ENCODE measurements at places on chromosomes 3 and 15.

- DNase-seq, result no peak
These were observed 67.9 kb upstream of the TNIK start for GRCh38 chr3:171528102-171528501.

DNA sequence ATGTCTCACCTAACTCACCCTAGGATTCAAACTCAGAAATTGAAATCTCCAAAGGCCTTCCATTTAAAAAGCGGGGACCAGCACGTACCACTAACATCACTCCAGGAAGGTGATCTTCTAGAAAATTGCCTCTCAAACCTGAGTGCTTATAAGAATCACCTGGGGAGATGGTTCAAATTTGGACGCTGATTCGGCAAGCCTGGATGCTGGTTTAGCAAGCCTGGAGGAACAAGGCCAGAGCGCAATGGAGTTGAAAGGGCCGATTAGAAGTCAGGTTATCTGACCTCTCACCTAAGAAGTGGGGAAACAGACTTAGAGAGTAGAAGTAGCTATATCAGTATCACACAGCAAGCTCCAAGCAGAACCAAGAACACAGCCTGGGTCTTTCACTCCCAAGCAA is 68.2 kb downstream of the SSUH2 start:
- DNase-seq, result no peak

DNA sequence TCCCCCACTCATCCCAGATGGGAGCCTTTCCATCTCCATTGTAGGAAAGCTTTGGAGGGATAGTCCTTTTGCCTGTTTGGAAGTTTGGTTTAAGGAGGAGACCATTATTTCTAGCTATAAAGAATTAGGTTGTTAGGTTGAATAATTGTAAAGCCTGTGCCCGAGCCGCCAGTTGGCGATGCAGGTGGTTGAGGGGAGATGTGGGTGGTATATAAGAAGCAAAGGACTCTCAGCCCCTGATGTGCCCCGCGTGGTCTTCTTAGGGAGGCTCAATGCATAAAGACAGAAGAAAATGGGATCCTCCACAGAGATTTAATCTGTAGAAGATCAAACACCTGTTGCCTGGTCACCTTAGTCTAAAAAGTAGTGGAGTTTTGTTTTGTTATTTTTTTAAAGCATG is 55.7 kb downstream of the CHDH start:
- DNase-seq, result no peak

DNA sequence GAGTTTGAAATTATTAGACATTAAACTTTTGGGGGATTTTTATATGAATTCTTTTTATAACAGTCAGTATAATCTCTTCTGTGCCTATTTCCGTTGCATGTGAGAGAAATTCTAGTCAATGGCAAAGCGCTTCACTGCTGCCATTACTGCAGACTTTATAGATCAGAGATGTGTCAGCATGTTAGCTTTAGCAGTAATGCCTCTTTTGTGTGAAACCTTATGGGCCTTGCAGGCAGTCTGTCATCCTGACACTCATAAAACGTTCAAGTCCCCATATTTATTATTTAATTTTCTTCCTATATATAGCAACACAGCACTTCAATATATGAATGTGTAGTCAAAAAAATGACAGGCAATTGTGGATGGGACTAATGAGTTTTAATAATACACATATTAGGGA is 191.0 kb downstream of the NLGN1 start:
- DNase-seq, result no peak

DNA sequence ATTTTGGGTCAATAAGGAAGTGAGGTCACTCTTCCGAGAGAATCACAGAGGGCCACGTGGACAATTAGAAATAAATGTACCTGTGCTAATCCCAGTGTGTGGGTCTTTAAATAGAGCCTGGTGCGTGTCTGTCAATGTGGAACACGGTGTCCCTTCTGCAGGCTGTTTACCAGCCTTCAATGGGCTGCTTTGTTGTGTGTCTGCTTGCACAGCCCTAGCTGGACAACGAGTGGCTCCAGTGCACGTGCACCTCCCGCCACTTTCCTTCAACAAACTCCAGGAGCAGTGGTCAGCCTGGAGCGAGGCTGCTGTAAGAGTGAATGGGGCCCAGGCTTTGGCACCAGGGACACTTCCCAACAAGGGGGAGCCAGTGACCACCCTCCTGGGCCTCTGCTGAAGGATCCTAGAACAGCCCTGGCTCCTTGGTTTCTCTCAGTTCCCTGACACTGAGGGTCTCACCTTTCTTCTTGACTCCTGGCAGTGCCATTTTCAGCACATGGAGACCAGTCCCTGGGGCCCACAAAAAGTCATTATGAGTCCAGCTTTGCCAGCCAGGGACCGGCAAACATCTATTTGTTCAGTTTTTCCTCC is 76.1 kb downstream of the ISG20 start:
- DNase-seq, result no peak

DNA sequence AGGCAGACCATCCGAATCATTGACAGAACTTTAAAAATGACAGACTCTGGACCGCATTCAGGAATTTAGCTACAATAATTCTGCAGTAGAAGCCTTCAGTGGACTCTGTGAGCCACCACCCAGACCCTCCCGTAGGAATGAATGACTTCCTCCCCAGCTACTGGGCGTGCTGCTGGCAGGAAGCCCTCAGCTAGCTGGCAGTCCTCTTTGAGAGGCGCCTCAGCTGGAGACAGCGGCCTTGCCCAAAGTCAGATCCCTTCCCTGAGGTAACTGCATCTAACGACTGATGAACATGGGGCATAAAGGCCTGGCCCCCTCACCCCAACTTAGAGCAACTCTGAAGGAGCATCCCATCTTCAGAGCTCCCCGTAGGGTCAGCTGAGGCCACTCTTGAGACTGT is 25.8 kb downstream of the CRABP1 start:
- DNase-seq, result no peak

GRCh38 chr3:104133630-104134029 is 1233.1 kb upstream of the ALCAM start:
- DNase-seq, result no peak

GRCh38 chr3:63910891-63911290 is 1.3 kb downstream of the SCAANT1 start:
- DNase-seq, result no peak

DNA sequence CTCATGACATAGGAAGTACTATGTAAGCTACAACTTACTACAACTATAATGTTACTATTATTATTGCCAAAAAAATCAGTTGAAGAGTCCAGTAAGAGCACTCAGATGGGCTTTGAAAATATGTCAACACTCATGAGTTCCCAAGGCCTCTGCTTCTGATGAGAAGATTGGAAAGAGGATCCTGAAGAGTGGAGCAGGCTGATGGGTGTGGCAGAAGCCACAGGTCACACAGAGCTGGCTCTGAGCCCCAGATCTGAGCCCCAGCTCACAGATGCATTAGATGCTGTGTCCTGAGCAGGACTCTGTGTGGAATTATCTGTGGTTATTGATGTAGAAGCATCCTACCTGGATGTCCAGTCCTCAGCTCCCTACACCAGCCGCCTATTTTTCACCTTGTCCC is 65.6 kb downstream of the SPSB4 start:
- DNase-seq, result no peak

DNA sequence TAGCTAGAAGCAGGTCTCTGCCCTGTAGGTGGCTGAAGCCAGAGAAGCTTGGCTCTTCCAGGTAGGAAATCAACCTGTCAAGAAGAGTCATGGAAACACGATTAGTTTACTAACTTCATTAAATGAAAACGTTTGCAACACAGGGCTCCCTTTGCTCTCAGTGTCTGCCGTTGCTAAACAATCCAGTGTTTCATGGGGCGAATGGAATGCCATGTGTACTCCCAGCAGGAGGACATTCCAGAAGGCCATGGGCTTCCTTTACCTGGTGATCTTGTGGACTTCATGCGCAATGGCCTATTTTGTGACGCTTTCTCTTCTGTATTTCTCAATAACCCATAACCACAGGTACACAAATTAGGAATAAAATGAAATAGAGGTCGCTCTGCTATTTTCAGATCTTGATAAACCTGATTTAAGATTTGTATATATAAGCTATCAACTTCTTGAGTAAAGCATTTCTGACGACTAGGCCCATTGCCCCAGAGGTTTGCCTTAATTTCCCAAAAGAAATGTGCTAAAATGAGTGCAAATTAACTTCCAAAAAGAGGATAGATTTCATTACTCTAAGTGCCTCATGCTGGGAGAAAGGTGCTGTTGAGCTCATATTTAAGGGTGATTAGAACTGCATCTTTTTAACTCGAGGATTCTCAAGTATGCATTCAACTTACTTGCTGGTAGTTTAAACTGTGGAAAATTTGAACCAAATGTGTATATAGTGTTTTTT is 171.0 kb downstream of the EPHA3 start:
- peak; percentile 51 for DNase-seq

GRCh38 chr3:115187149-115187757 is 40.2 kb upstream of the ZBTB20 start:
- no peak for DNase-seq

DNA sequence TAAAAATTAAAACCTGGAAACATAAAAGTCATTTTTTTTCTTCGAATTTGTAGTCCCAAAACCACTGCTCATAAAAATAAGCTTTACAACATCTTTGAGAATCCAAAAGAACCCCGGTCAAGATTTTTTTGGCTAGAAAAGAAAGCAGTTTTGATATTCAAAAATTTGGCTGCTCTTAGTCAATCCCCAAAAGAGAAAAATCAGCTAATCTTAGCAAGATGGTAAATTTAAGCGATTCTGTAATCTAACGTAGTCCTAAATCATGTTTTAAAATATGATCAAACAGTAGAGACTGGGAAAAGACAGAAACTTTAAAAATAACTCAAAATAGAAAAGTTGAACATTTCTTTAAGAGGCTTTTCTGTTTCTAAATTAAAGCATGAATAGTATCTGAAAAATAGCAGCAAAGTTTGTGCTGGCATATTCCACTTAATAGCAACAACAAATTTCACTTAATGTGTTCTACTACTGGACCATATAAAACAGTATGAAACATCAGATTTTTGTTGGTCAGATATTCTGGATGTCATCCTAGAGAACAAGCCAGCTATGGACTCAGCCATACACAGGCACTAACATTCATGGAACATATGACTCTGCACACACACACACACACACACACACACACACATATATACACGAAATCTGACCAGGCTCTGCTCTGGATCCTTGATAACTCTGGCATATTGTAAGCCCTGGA is 19.1 kb upstream of the NR2F2 start:
- DNase-seq, result no peak

DNA sequence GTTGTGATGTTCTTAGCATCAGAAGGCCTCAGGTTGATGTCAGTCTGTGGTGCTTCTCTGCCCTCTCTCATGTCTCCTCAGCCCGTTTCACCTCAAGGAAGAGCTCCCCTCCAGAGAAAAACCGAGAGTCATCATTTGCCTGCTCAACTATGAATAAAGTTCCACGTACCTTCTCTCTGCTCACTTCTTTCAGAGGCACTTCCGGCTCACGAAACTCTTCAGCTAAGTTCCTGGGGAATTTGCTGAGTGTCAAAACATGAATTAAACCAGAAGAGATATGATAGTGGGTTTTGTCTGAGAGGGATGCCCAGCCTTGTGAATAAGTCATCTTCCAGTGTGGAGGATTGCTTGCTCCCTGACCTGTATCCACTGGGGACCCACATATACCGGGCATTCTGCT is 37.7 kb downstream of the CCR4 start:
- no peak for DNase-seq

DNA sequence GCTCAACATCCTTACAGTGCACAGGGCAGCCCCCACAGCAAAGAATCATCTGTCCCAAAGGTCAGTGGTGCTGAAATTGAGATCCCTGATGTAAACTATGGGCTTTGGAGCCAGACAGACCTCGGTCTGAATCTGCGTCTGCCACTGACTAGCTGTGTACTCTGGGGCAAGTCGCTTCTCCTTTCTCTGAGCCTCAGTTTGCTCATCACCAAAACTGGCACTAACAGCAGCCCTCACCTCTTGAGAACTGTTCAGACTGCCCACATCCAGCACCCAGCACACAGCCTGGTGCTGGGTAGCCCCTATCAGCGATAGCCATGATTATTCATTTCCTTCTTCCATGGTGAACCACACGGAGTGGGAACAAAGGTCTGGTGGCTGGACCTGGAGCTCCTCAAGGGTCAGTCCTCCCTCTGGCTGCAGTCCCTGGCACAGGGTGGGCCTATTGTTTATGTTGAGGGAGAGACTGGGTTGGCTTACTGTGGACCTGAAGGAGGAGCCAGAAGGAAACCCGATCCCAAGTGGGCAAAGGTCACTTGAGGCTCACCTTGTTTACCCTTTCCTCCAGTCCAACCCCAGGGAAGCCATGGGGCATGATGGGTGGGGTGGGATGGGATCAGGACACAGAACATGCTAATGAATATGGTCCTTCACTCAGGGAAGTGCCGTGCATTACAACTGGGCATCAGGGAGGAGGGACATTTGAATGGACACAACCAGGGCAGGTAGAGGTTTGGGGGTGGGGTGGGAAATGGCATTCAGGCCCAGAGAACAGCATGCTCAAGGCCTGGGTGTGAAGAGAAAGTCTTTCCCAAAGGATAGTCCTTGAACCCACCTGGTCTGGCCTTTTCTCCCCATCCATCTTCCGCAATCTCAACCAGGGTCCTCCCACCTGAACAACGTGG is 1.6 kb upstream of the PRKCD start:
- no peak for DNase-seq

- no peak for DNase-seq
These were observed 8.4 kb upstream of the RPS17 start for GRCh38 chr15:82548700-82549099.

GRCh38 chr3:27354588-27355203 is 14.5 kb downstream of the NEK10 start:
- DNase-seq, result no peak

DNA sequence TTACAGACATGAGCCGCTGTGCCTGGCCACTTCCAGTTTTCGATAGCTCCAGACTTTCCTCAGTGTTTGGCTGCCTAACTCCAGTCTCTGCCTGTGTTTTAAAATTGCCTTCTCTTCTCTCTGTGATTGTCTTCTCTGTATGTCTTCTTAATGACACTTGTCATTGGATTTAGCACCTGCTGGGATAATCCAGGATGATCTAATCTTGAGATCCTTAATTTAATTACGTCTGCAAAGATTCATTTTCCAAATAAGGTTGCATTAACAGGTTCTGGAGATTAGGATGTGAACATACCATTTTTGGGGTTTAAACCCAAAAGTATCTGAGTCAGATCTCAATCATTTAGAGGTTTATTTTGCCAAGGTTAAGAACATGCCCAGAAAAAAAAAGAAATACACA is 222.2 kb upstream of the PDZRN3 start:
- no peak for DNase-seq

GRCh38 chr3:172040981-172041963 is 1.9 kb downstream of the FNDC3B start:
- DNase-seq, result no peak

- no peak for DNase-seq
These were observed 788.2 kb upstream of the ARPP21 start for GRCh38 chr3:34851137-34851536.

DNA sequence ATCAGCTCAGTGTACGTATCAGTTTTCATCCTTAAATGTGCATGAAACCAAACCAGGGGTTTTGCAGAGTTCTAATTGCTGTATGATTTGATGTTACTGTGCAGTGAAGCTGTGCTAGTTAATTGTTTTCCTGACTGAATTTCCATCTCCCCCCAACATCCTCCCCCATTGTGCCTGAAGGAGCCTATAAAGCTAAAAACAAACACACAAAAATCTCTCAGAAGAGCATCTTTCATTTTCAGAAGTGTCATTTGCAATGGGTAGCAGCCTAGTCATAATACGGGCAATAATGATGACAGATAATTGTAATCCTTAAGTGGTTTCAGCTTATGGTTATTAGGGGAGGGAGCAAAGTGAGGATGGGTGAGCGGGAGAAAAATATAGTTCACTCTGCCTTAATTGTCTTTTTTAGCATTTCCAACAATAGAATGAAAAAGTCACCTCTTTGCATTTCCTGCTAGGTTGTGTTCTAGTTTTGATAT is 207.9 kb upstream of the TBL1XR1 start:
- no peak for DNase-seq

Measured in ecto neural progenitor cell (in vitro differentiated cells).